COLO829 (cell line): ENCODE measurements at places on chromosomes 4 and X.

- DNase-seq, result no peak
Measured at GRCh38 chr4:74197080-74197479, 39.2 kb downstream of the MTHFD2L start.

GRCh38 chr4:140659943-140660700 lies 91.4 kb upstream of the UCP1 start:
- DNase-seq, result no peak

- no peak for DNase-seq
Measured at GRCh38 chr4:7255488-7255881, 63.1 kb downstream of the SORCS2 start.

DNA sequence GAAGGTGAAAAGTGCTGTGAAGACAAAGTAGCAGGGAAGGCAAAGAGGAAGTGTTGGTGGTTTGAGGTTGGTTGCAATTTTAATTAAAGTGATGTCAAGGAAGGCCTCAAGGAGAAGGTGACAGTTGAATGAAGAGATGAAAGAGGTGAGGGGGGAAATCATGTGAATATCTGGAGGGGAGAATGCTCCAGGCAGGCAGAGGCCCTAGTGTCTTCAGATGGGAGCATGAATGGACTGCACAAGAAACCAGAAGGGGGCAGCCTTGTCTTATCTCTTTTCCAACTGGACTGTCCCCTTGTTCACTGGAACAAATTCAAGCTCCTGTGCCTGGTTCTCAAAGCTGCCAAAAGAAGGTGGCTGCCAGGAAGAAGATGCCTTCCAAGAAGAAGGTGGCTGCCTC lies 68.4 kb downstream of the MAOB start:
- DNase-seq, result peak; percentile 2

GRCh38 chrX:119118780-119119395 lies 8.7 kb downstream of the KIAA1210 start:
- peak; percentile 39 for DNase-seq

DNA sequence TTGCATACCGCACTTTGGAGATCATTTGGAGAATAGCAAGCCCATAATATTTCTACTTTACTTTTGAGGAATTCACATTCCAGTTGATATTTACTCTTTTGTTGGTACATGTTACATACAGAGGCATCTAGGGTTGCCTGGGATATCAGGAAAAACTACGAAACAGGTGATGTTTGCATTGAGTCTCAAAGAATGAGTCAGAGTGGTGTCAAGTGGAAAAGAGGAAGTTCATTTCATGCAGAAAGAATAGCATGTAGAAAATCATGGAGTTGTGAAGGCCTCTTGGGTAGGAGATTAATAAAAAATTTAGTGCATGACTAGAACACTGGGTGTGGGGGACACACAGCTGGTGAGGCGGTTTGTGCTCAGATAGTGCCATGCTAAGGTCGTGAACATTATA lies 33.5 kb upstream of the ELOVL6 start:
- DNase-seq, result no peak

DNA sequence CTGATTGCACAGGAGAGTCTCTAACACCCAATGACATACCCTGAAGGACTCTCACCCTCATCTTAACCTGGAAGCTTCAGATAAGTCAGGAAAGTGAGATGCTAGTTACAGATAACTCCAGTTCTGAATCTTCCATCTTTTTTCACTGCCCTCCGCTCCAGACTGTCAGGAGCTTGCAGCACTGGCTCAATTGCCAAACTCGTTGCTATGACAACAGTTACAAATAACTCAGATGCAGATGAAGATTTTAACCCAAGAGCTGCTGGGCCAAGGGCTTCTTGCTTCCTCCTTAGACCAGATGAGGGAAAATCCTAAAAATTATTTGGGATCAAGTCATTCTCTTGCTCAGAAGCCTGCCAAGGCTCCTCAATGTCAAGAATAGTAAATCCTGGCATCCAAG lies 109.1 kb upstream of the HUWE1 start:
- DNase-seq, result no peak

- DNase-seq, result no peak
Measured at GRCh38 chr4:75710246-75710645, 14.1 kb upstream of the USO1 start.

DNA sequence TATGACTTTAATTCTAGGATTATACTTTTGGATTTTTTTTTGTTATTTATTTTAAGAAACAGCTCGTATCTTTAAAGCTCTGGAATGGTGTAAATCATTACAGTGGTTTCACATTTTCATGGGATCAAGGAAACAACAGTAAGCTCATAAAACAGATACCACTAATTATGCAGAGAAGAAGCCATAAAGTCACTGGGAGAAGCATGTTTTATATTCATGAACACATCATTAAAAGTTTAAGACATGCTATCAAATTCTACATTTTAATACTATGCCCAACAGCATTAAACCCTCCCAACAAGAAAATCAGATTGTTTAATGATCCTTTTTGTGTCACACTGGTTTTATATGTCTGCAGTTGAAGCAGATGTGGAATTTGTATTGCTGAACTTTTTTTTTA lies 149.9 kb downstream of the FBXO8 start:
- DNase-seq, result no peak

DNA sequence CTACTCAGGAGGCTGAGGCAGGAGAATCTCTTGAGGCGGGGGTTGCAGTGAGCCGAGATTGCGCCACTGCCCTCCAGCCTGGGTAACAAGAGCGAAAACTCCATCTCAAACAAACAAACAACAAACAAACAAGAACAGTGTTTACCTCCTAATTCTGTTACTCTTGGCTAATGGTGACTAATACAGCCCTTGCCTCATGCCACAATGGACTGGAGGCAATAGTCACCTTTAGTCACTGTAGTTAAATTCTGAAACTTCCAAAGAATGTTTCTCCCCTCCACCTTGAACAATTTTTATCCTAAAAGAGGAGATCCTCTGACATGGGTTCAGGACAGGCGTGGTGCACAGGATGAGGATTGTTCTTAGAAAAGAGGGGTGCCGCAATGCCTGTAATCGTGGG lies 241.2 kb upstream of the CTSO start:
- no peak for DNase-seq

DNA sequence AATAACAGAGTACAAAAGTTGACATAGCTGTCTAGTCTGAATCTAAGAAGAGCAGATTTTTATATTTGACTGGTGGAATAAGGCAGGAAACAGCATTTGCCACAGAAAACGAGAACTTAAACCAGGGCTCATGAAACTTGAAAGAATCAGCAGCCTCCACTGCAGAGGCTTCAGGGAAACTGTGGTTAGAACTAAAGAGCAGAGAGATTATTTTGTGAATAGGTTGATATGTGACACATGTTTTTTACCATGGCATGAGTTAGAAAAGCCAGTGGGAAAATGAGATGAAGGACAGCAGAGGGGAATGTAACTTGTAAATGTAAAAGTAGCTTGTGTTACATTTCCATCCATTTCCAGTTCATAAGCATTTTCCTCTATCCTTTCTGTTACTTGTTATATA lies 63.7 kb upstream of the CAMK2D start:
- no peak for DNase-seq

DNA sequence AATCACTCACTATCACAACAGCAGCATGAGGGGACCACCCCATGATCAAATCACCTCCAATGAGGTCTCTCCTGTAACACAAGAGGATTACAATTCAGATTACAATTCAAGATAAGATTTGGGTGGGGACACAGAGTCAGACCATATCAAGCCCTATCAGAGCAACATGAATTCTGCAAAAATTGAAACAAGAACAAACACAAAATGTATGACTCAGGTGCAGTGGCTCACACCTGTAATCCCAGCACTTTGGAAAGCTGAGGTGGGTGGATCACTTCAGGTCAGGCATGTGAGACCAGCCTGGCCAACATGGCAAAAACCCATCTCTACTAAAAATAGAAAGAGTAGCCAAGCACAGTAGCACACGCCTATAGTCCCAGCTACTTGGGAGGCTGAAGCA lies 13.4 kb upstream of the HPSE start:
- DNase-seq, result no peak

GRCh38 chrX:17968367-17968766 lies 107.3 kb upstream of the RAI2 start:
- no peak for DNase-seq

GRCh38 chr4:15870079-15870478 lies 68.5 kb downstream of the FGFBP1 start:
- DNase-seq, result no peak

DNA sequence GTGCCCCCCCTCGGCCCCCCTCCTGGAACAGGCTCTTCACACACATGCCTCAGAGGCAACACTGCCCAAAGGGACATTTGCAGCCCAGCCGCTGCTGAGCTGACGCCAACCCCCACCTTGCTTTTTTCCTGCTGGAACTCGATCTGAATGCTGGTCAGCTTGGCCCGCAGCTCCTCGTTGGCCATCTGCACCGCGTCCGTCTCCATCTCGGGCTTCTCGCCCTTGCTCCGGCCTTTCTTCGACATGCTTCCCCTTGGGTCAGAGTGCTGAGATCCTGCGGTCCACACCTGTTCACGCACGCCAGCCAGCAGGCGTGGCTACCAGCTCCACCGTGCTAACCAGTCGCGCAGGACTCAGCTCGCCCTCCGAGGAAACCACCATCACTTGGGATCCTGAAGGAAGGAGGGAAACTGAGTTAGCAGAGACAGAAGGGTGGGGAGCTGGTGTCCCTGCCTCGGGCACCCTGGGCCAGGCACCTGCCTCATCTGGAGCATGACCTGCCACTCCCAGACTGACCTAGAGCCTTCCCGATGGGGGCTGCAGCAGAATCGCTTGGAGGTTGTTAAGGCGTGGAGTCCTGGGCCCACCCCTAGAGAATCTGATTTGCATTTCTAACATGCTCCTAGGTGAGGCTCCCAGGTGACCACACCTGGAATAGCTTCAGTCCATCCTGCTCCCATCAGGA lies 87.6 kb downstream of the JAKMIP1 start:
- no peak for DNase-seq

GRCh38 chrX:16552546-16552945 lies 97.4 kb upstream of the S100G start:
- no peak for DNase-seq

DNA sequence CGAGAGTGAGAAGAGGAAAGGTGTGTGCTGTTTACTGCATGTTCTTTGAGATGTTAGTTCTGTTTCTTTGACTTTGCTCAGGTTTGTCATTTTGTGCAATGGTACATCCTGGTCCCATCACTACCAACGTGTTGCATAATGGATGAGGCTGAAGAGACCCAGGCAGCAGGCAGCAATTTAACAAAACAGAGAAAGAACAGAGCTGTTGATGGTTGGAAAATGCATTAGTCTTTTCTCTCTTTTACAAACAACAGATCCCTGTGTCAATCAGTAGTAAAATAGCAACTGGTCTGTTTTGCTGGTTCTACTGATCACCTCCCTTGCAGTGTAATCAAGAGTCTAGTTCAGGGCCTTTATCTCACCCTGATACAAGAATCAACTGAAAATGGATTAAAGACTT lies 64.8 kb upstream of the LIMCH1 start:
- no peak for DNase-seq

GRCh38 chr4:7498446-7499200 lies 63.9 kb upstream of the PSAPL1 start:
- DNase-seq, result no peak

GRCh38 chr4:31160146-31160545 lies 440.0 kb downstream of the PCDH7 start:
- DNase-seq, result peak; percentile 68

GRCh38 chr4:108037884-108038283 lies 48.2 kb downstream of the HADH start:
- no peak for DNase-seq

DNA sequence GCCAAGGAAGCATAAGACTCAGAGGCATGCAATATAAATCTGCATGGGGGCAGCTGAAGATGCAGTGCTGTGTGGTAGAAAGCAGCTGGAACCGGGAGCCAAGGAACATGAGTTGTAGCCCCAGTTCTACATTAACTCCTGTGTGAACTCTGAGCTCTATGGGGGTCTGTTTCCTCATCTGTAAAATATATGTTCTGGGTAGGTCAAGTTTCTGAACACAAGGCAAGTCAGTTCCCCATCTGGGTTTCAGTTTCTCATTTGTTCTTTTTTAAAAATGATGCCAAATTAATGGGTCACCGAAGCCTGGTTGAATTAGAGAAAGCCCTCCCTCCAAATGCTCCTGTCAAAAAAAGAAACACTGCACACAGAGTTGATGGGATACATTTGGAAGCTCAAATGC lies 24.0 kb downstream of the UNC5C start:
- DNase-seq, result no peak

GRCh38 chr4:155602351-155603140 lies 64.1 kb upstream of the GUCY1A1 start:
- no peak for DNase-seq

- DNase-seq, result peak; percentile 49
Measured at GRCh38 chr4:48290146-48290772, 20.6 kb upstream of the TEC start.

DNA sequence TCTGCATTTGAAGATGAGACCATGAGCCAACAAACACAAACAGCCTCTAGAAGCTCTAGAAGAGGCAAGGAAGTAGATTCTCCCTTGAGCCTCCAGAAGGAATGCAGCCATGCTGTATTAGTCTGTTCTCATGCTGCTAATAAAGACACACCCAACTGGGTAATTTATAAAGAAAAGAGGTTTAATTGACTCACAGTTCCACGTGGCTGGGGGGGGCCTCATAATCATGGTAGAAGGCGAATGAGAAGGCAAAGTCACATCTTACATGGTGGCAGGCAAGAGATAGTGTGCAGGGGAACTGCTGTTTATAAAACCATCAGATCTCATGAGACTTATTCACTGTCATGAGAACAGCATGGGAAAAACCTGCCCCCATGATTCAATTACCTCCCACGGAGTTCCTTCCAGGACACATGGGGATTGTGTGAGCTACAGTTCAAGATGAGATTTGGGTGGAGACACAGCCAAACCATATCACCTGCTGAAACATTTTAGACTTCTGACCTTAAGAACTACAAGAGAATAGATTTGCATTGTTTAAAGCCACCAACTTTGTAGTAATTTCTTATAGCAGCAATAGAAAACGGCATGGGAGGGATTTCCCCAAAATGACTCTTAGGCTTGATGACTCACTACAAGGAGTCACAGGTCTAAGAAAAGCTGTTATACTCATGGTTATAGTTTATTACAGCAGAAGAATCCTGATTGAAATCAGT lies 284.4 kb upstream of the SFRP2 start:
- peak; percentile 25 for DNase-seq
